ENCODE measurements at places on chromosomes 4 and X.

GRCh38 chrX:17009856-17010625 is 63.6 kb downstream of the REPS2 start:
- DNase-seq: no peak

- no peak for DNase-seq
Observed at GRCh38 chrX:110419512-110419911, 60.9 kb downstream of the RTL9 start.

DNA sequence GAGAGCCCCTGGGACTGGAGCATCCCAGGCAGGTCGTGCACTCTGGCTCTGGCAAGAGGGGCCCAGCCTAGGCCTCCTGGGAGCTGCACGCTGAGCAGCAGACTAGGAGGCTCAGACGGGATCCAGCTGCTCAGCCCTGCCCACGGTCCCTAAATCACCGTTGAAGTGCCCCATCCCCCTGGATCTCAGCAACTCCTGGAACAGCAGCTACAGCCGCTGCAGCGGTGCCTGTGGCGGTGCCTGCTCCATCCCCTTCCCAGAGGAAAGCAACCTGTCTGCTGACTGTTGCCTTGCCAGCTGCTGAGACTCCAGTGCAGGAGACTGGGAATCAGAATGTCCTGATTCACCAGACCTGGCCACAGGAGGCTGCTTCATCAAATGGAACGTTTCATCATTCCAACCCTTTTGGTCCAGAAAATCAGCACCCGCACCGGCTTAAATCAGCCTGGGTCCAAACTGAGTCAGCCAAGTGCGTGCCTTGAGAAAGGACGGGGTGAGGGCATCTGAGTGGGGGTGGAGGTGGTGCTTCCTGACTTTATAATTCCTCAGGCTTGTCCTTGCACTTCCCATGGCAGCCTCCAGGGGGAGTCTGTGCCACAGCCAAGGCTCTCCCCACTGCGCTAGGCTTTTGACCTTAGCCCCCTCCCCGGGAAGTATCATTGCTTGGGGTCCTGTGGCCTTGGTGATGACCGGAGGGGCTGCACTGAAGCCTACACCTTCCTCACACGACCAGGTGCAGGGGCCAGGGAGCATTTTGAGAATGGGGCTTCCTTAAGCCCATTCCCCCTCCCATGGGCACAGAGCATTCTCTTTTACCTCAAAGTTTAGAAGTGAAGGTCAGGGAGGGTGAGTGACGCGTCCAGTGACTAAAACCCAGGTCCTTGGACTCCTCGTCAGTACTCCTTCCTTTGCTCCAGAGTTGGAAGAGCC is 6.5 kb downstream of the ZNF185 start:
- DNase-seq: no peak

DNA sequence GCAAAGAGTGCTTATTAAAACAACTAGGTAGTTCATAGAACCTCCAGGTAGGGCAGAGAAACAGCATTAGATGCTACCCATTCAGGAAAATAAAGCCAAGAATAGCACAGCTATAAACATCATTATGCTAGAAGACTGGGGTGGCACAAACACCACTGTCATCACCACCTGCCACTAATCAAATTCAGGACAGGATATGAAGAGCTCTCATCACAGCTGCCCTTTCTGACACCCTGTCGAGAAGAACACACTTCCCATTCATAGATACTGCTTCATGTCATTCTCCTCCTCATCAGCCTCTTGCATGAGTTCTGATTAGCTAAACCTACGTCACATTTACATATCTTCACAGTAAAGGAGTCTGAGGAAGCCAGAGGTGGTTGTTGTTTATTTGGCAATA is 692.3 kb upstream of the HS3ST1 start:
- DNase-seq: no peak

- no peak for DNase-seq
Observed at GRCh38 chr4:155009288-155009687, 199.1 kb upstream of the NPY2R start.

DNA sequence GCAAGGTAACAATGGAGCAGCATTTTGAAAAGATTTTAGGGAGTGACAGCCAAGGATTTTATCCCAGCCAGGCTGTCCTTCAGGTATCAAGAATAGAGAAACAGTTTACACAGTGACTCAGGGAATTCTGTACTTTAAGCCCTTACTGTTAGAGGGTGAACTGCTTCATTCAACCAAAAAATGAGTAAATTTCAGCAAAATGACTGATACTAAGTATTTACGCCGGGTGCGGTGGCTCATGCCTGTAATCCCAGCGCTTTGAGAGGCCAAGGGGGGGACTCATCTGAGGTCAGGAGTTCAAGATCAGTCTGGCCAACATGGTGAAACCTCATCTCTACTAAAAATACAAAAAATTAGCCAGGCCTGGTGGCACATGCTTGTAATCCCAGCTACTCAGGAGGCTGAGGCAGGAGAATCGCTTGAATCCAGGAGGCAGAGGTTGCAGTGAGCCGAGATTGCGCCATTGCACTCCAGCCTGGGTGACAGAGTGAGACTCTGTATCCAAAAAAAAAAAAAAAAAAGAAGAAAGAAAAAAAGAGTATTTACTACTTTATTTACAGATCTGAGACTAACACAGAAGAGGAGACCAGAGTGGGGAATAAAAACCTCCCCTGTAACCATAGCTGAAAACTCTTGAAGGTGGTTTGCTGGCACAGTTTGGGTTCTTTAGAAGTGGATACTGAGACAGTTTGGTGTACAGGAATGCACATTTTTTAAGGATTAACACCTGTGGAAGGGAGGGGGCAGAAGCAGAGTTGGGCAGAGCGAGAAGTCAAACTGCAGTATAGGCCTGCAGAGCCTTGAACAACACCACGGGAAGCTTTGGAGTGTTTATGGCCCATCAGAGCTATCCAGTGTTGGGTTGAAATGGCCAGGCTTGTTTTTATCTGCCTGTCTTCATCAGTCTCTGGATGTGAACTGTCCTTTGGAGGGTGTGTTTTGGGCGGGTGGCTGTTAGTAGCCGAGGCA is 40.5 kb downstream of the TMEM131L start:
- no peak for DNase-seq

DNA sequence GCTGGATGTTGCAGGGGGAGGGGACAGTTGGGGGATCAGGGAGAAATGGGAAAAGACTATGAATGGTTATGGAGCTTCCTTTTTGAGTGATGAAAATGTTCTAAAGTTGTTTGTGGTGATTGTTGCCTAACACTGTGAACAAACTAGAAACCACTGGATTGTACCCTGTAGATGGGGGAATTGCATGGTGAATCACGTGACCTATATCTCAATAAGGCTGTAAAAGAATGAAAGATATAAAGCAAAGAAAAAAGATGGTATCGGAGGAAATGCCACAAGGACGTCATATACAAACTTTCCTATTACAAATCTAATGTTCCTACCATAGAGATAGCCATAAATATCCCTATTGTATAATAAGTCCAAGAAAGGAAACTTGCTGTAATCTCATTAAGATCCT is 20.6 kb upstream of the CT55 start:
- no peak for DNase-seq

DNA sequence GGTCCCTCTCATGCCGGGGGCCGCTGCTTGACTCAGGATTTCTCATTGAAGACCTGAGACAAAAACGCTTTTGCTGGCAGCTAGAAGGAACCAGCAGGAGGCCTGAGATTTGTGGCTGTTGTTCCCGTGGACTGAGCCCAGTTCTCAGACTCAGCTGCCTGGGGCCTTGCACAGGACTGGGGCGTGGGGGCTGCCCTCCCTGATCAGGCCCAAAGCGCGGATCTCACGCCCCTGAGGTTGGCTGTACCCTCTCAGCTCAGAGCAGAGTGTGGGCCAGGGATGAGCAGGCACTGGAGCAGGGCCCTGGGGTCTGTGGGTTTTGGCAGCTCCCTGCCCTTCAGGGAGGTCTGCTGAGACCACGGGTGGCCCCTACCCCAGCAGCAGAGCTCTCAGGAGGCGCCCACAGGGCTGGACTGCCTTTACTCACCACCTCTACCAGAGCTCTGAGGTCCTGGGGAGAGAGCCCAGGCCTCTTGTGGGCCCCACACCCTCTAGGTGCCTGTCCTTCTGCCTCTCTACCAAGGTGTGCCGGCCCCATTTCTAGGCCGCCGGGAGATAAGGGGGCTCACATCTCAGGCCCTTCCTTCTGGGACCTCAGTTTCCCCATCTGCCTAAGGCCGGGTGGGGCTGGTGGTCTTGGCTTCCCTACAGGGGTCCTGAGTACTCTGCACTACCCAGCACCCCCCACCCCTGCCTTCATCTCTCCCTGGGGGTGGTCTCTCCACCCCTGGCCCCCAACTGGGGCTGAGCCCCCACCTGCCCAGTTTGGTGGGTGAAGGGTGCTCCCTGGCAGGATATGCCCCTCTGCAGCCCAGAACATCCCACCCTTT is 5.6 kb downstream of the MSANTD1 start:
- no peak for DNase-seq

- no peak for DNase-seq
Observed at GRCh38 chr4:6749340-6750171, 33.0 kb upstream of the KIAA0232 start.

DNA sequence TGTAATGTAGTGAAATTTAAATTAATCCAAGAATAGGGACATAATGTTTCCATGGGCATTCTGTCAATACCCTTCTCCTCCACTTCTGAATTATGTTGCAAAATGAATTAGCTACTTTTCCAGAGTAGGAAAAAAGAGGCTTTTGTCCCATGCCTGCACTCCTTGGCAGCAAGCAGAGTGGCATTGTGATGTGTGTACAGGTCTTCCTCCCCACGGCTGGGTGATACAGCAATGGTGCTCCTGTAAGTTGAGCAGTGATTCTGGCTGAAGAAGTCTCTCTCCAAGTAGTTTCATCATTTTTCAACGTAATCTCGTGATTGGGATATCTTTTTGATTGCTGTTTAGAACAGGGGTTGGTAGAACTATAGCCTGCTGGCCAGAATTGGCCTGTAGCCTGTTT is 59.9 kb downstream of the KIT start:
- no peak for DNase-seq

DNA sequence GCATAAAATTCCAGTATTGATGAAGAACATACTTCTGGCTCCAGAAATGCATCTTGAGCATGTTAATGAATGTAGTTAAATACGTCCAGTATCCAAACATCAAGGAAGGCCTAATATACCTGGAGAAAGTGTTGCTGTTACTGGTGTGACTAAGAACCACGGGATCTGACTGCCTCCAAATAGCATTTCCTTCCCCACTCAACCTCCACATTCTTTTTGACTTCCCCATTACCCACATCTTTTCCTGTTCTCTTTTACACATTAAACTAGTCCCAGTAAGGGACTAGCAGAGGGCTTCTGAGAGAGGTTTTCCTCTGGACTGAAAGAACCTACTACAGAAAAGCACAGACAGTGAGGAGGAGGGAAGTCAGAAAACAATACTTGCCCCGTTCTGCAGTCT is 482.8 kb upstream of the HTR2C start:
- no peak for DNase-seq

DNA sequence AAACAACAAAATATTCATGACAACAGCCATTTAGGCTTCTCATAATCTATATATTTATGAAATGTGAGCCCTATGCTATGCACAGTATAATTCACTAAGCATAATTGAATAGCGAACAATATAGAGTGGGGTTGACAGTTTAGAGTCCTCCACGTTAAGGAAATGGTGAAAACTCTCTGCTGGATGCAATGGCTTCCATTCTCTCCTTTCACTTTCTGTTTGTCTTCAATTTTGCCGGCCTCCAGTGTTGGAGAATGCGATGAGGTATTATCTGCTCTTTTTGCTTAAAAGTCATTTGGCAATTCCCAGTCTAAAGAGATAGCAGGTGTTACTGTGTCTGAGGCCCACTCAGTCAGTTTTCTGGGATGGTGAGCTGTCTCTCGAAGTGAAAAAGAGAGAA is 52.1 kb downstream of the NPY5R start:
- DNase-seq: no peak

- no peak for DNase-seq
Observed at GRCh38 chr4:80781431-80781830, 249.1 kb upstream of the BMP3 start.

- DNase-seq: no peak
Observed at GRCh38 chrX:47610511-47610910, 9.1 kb downstream of the SYN1 start.

DNA sequence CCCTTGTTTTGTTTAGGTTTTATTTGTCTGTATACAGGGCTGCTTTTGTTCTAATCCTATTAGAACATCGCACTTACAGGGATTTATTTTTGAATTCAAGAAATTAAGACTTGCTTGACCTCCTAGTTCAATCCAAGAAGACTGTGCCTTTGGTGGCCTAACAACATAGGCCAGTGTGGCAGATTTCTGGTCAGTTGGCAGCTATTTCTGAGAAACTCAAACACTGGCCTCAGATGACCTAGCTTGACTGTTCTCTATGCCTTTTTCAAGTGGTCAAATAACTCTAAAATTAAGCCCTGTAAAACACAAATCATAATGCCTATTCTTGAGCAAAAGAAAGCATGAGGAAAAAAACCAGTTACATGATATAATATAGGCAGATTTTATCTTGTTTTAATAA is 89.3 kb upstream of the GPR34 start:
- DNase-seq: no peak

DNA sequence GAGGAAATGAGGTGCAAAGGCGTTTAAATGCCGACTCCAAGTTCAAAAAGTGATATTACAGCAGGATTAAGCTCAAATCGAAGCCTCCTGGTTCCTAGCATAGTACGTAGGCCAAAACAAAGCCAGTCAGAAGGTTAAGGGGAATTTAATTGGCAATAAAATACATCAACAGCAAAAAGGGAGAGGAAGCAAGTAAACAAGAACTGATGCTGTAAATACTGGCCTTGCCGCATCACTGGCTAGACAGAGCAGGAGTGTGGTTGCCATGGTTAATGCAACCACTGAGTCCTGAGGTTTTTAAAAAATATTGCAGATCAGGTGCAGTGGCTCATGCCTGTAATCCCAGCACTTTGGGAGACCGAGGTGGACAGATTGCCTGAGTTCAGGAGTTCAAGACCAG is 63.2 kb upstream of the FBXW7 start:
- DNase-seq: no peak

- no peak for DNase-seq
Observed at GRCh38 chr4:152494020-152494419, 41.9 kb downstream of the FBXW7 start.

DNA sequence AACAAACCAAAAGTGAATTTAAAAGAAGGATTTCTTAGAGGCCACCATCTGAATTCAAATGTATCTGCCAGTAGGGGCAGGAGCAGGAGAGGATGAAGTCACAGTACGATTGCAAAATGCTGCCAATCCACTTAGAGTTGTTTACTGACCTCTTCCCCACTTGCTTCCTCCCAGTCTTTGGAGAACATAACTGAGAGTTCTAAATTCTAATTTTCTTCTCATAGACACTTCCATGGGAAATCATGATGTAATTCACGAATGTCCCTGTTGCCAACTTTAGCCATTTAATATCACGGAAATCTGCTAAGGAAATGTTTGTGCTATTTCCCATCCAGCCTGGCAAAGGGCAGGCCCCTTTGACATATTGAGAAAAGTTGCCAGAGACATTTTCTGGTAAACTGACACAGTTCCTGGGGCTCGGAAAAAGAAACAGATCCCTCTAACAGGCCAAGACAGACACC is 33.6 kb upstream of the NOCT start:
- no peak for DNase-seq

Measured in stimulated activated CD8-positive, alpha-beta memory T cell treated with anti-CD3 and anti-CD28 coated beads, Interleukin-12 subunit alpha, Interleukin-12 subunit beta, amount 100 ng/mL, for 1 hour (primary cell).